ENCODE measurements at places on chromosomes 7 and 10.

GRCh38 chr7:103569621-103570305 is 123.8 kb upstream of the SLC26A5 start:
- no peak for DNase-seq

GRCh38 chr10:77679217-77679616 is 41.6 kb upstream of the KCNMA1 start:
- no peak for DNase-seq

- no peak for DNase-seq
Observed at GRCh38 chr10:24857031-24857725, 95.2 kb downstream of the PRTFDC1 start.

- peak; percentile 41 for DNase-seq
Observed at GRCh38 chr10:5446390-5446926, 34.1 kb downstream of the NET1 start.

DNA sequence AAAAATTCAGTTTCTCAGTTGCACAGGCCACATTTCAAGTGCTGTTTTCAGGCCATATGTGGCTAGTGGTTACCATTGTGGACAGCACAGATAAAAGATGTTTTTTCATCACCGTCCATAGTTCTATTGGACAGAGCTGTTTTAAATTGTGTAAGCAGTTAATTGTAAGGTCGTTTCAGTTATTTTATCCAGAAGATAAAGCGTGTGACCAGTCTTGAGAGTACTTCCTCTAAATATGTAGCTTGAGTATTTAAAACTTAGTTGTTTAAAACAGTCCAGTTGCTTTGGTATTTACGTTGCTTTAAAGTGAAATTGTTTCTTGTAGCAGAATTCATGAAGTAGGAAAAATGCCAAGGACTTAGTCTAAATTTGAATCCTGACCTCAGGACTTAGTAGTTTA is 66.9 kb downstream of the ZNRF2 start:
- no peak for DNase-seq

Measured in activated T-helper 1 cell treated with anti-CD3 and anti-CD28 coated beads, Interleukin-2, amount 50 U/mL, for 16 hours (primary cell).